NCI-H510A treated with DMSO at 0.1 percent for 48 hours (cell line): ENCODE measurements at places on chromosomes 12 and 14.

GRCh38 chr14:22471545-22472121, 117.4 kb downstream of the DAD1 start:
- DNase-seq, result no peak

GRCh38 chr14:83483063-83483462, 1949.4 kb upstream of the SEL1L start:
- DNase-seq, result no peak

DNA sequence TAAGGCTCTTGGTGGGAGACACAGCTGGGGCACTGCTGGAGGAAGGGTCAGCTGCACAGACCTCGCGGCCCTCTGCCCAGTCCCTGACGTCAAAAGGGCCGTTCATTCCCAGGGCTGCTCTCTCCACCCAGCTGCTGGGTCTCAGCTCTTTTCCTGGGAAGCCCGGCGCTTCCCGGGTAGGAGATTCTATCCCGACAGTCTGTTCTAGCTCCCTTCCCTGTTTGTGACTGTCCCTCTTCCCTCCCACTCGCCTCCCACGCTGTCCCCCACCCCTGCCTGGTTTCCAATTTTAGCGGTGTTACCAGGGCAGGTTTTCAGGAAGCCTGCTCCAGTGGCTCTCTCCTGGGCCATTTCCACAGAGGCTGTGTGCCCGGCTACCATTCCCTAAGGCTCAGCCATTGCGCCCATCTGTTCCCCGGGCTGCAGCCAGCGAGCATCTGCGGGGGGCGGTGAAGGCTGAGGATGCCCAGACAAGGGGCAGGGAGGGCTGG, 186.6 kb downstream of the CACNA1C start:
- no peak for DNase-seq

- DNase-seq, result no peak
These were observed 69.2 kb upstream of the BCAT1 start for GRCh38 chr12:25018146-25018545.

DNA sequence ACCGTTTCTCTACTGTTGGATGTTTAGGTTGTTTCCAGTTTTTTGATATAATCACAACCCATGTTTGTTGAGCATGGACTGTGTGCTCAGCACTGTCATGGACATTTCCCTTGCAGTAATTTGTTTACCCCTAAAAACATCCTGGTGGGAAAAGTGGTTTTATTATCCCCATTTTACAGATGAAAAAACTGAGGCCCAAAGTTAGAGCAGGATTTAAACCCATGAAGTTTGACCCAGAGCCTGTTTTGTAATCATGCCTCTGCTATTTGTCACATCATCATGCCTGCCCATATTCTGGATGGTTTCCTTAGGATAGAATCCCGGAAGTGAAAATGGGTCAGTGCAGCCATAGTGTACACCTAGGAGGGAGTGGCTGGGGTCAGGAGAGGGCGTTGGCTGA, 17.0 kb upstream of the LRP1-AS start:
- no peak for DNase-seq

- no peak for DNase-seq
These were observed 77.3 kb downstream of the BCL11B start for GRCh38 chr14:99194736-99195135.

- DNase-seq, result no peak
These were observed 67.0 kb upstream of the ARHGAP5 start for GRCh38 chr14:32009976-32010581.

DNA sequence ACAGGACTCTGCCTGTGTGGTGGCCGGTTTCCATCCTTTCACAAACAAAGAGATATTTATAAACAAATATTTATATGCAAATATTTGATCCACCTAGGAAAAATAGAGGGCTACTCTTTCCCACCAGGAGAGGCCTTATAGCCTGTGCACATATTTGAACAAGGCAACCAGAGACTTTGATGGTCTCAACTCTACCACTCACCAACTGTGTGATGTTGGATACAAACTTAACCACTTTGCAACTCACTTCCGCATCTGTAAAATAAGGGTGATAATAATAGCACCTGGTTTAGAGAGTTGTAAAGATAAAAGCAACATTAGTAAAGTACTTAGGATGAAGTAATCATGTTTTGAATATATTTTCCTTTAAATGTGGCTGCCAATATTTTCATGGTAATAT, 1.5 kb upstream of the CLEC12A start:
- DNase-seq, result peak; percentile 75

DNA sequence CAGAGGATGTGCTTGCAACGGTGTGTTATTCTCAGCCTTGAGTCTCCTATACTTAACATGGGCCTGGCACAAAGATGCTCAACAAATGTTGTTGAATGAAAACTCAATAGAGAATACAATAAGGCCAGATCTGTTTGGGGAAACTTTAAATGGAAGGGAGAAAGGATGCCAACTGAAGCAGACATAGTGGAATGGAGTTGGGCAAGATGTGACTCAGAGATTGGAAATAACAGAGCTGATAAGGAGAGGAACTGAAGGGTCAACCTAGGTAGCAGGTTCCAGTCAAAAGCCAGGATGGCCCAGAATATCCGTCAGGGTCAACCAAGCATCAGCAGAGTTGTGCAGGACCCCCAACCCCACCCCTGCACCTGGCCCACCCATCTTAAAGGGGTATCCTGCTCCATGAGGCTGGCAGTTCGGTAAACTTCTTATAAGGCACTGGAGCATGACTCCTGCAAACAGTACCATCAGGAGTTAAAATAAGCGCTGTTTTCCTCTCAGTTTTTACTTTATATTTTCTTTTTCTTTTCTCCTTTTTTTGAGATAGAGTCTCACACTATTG, 1.1 kb upstream of the BCDIN3D start:
- DNase-seq, result no peak
